ENCODE measurements at places on chromosomes 2 and 18. TPM values are rescaled to one million over a fixed set of nuclear protein-coding genes. Genes with fewer than 3 reads are reported as not detected.
A peak's percentile ranks its signal among the peaks of the same experiment; 100 is the strongest.

- DNase-seq: no peak
Measured at GRCh38 chr2:226380679-226381078, 418.9 kb downstream of the IRS1 start.

GRCh38 chr2:48991415-48992131 lies 162.7 kb downstream of the FSHR start:
- no peak for DNase-seq

DNA sequence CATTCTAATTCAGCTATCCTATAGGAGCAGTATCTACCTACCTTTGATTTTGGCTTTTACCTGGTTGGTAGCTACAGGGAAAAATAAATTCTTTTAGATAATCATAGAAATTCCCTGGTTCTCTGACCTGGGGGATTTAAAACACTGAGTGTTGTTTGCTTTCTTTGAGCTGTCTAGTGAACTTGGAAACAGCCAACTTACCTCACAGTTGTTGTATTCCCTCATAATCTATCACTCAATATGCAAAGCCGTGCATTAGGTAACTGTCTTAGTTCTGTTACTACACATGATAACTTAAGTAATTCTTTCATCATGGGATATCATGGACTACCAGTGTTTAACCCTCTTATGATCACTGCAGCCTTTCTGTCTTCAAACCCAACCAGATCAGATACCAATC lies 127.8 kb downstream of the TTC27 start:
- no peak for DNase-seq

- DNase-seq: no peak
Measured at GRCh38 chr2:75592030-75592429, 31.3 kb upstream of the EVA1A start.

- DNase-seq: no peak
Measured at GRCh38 chr2:214328941-214329340, 81.9 kb upstream of the VWC2L start.

- DNase-seq: no peak
Measured at GRCh38 chr2:204486805-204487204, 58.5 kb upstream of the PARD3B start.

- DNase-seq: no peak
Measured at GRCh38 chr2:73914667-73915066, 12.0 kb upstream of the DGUOK start.

DNA sequence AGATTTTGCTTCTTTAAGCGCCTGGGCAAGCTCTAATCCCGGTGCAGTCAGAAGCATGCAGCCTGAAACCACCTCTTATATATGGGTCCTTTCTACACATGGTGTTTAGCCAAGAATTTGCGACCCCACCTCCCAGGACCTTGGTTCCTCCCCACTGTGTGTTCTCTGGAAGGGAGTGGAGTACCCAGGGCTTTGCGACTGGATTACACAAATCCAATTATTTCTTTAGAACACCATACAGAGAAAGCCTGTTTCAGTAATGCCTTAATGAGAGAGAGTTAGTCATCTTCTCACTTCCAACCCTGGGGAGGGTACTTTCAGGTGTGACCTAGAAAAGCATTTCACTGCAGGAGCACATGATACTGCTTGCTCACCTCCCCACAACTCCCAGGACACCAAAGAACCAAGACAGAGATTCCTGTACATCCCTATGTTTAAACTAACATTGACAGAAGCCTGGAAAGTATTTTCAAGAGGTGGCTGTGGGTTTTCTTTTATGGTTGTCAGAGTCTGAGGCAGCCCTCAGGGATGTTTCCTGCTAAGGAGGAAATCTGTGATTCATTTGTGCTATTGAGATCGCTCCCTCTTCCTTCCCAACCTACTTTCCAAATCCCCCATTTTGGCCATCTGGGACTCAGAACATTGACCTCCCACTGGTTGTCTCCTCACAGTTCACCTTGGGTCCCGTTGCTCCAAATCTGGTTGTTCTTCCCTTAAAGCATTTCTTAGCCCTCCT lies at the start of gene CAPN14:
CAPN14 (minus strand) TSS at position 51 of the 736 bp plus-strand sequence. CDS start 12,068 bp downstream, outside the sequence.
- no peak for DNase-seq

DNA sequence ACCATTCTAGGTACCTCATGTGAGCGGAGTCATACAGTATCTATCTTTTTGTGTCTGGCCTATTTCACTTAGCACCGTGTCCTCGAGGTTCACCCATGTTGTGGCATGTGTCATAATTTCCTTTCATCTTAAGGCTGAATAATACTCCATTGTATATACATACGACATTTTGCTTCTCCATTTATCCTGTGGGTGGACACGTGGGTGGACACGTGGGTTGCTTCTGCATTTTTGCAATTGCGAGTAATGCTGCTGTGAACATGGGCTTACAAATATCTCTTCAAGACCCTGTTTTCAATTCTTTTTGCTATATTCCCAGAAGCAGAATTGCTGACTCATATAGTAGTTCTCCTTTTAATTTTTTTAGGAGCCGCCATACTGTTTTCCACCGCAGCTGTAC lies 243.6 kb upstream of the EPAS1 start:
- no peak for DNase-seq

- no peak for DNase-seq
Measured at GRCh38 chr2:29475499-29475898, 360.3 kb downstream of the CLIP4 start.

DNA sequence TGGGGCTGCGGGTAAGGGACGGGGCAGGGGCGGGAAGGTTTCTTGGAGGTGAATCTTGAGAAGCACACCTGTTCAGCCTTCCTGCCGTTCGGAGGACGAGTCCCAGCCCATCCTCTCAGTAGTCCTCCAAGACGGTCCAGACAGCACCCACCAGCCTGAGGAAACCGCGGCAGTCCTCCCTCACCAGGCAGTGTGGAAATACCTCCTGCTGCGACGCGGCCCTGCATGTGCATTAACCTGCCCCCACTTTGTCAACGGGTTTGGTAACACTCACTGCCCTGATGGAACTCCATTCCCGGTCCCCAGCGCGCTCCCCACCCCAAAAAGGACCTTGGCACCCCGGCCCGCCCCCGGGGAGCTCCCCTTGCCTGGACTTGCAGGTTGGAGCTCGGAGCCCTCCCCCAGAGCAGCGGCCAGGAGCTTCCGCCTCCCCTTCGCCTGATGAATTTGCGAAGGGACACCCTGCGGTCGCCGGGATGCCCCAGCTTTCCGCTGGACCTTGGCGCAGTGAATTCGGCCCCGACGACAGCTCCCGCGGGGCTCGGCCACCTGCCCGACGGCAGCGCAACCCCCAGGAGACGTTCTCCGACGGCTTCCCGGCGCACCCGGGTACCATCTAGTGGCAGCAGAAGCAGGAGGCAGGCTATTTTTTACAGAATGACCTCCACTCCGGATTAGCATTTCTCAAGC lies 31.5 kb downstream of the ACVR1C start:
- peak; percentile 39 for DNase-seq

GRCh38 chr18:11883153-11883552 lies 25.0 kb downstream of the MPPE1 start:
- DNase-seq: peak; percentile 79

DNA sequence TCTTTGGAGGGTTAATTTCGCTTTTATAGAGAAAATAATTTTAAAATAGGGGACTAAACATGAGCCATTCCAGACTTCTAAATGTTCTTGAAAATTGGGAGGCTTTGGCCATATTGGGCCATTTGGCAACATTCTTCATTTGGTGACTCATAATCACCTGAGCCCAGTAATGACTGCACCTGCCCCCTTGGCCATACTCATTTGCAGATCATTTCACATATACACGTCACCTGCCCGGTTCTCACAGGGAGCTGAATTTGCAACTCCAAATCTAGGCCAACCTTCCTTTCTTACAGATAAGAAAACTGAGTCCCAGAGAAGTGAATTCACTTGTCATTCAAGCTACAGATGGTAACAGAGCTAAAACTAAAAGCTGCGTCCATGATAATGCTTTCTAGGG lies 289.7 kb downstream of the EPHA4 start:
- no peak for DNase-seq

DNA sequence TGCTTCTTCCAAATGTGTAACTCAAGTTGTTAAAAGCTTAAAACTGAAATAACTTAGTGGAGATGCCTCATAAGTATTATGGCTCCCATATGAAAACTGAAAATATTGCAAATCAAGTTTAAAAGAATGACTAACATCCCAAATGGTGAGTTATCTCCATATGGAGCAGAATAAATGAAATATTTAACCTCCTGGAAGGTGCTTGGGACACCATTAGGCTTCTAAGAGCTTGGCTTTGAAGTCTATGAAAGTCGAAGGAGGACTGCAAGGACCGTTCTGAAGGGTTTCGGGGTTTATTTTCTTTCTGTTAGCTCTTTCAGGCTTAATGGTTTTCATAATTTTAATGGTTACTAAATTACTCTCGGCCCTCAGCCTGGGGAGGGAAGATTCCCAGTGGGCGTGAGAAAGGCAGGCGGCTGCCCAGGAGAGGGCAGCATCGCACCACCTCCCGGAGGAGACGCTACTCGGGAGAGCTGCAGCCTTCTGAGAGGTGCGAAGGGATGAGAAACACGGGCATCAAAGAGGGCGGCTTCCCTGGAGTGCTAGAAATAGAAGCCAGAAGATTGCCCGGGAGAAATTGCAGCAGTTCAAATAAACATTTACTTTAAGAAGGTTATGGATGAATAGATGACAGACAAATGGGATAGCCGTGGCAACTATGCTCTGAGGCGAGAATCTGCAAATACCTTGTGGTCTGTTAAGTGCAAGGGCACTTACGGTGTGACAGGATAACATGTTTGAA lies 43.1 kb downstream of the MAP3K19 start:
- peak; percentile 54 for DNase-seq

GRCh38 chr2:96150007-96150640 lies 4.9 kb upstream of the DUSP2 start:
- no peak for DNase-seq

- no peak for DNase-seq
Measured at GRCh38 chr2:205688417-205689200, 6.3 kb downstream of the NRP2 start.

DNA sequence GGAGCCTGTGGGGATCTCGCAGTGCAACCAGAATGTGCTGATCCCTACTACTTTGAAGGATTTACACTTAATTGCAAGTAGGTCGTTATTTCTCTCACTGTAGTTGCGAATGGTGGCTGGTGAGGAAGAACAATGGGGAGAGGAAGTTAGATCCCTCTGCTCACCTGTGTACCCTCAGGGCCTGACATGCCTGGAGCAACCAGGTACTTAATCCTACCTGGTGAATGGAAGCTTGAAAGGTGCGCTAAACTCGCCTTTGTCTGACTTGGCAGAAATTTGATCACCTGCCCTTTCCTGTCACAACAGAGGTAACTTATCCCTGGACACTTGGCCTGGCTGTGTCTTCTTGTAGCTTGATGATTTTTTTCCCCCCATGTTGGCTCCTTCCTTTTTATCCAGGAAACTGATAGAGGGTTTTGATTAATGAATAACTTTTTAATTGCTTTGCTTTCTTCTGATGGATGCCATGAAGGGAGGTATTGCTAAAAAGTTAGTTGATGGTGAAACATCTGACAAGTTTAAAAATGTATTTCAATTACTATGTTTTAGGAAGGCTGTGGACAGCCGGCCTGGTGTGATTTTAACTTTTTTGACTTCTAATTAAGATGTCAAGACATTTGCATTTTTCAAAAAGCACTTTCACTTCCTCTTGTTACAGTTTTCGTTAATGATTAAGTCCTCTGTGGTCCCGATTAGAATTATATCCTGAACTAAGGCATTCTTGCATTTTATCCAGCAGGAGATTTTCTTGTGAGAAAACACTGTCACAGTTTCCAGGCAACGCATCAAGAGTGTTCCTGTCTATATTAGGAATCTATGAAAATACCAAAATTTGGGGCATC lies 9.2 kb downstream of the SGPP2 start:
- DNase-seq: no peak

- no peak for DNase-seq
Measured at GRCh38 chr2:20484034-20484617, 37.3 kb downstream of the RHOB start.

GRCh38 chr2:241701149-241701398 lies 765 bp upstream of the ING5 start:
- no peak for DNase-seq

DNA sequence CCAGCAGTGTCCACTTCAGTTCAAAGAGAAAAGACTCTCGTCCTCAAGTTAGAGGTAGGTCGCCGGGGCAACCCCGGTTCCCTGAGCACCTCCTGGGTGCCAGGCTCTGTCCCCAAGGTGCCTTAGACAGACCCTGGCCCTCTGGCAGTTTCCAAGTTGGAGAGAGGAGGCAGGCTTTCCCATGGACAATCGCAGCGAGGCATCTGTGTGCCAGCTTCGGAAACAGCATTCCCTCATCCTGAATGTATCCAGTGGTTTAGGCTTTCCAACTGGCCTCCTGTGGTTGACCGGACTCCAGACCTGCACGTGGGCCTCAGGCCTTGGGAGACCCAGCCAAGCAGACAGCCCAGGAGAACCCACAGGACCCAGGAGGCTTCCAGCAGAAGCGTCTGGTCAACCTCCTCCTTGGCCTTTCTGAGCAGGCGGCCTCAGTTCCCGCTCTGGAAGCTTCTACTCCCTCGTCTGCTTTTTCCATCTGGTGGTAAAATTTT lies 70.3 kb downstream of the KCNF1 start:
- no peak for DNase-seq

DNA sequence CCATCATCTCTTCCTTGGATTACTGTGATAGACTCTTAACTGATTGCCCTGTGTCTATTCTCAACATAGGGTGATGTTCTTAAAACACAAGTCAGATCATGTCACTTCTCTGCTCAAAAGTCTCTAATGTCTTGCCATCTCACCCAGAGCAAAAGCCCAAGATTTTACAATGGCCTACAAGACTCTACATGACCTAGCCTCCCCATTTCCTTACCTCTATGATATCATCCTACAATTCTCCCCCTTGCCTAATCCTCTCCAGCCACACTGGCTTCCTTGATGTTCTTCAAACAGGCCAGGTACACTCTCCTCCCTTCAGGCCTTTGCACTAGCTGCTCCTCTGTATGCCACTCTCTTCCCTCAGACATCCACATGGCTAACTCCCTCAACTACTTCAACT lies 55.1 kb downstream of the ROCK1 start:
- no peak for DNase-seq

- DNase-seq: peak; percentile 46
Measured at GRCh38 chr18:79396431-79397246, 909 bp downstream of the NFATC1 start.

GRCh38 chr2:189865826-189866225 lies 81.6 kb downstream of the PMS1 start:
- no peak for DNase-seq

DNA sequence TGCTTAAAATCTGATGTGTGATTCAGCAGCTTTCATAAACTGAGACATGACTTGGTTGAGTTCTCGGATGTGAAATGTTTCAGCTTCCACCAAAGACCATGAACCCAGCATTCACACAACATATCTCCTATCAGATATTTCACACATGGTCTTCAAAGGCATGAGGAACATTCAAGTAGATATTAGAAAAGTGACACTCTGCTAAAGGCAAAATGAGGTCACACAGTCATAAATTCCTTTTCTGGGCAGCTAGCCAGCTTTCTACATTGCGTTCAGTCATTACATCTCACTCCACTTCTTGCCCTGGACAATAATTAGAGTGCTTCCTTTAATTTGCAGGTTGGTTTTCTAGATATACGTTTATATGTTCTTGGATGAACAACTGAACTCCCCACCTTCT lies 96.7 kb downstream of the GAREM1 start:
- DNase-seq: no peak

GRCh38 chr2:3450385-3451010 lies 68.8 kb downstream of the ADI1 start:
- no peak for DNase-seq

CD207 gene
- polyA plus RNA-seq: not detected

SLC9A4 gene
- not detected for polyA plus RNA-seq

AKAIN1 gene
- polyA plus RNA-seq: not detected

CYRIA gene
- 24.5 TPM for polyA plus RNA-seq

PROM2 gene
- not detected for polyA plus RNA-seq

SLC40A1 gene
- 1.9 TPM for polyA plus RNA-seq

CAPN14 gene
- polyA plus RNA-seq: 0.30 TPM

EDAR gene
- polyA plus RNA-seq: not detected

NAT8 gene
- polyA plus RNA-seq: not detected

CTLA4 gene
- not detected for polyA plus RNA-seq

SERPINB13 gene
- polyA plus RNA-seq: not detected

NEMP2 gene
- polyA plus RNA-seq: 8.9 TPM
